ENCODE measurements at places on chromosomes 5 and 9.

- peak; percentile 4 for DNase-seq
Measured at GRCh38 chr9:22005702-22006606, 3.2 kb downstream of the CDKN2B start.

DNA sequence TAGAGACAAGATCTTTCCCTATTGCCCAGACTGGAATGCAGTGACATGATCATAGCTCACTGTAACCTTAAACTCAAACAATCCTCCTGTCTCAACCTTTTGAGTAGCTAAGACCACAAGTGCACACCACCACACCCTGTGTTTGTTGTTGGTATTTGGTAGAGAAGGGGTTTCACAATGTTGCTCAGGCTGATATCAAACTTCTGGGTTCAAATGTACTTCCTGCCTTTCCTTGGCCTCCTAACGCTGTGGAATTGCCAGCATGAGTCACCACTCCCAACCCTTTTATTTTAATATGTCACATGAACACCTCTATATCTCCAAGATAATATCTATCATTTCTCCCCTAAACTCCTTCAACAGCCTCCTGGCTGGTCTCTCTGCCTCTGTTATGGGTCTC is 719.0 kb downstream of the PTPRD start:
- DNase-seq: no peak

- DNase-seq: no peak
Measured at GRCh38 chr9:68653141-68653595, 51.9 kb upstream of the PIP5K1B start.

GRCh38 chr5:132557478-132558172 is 848 bp downstream of the RAD50 start:
- no peak for DNase-seq

GRCh38 chr5:149403923-149404745 is 25.0 kb upstream of the IL17B start:
- DNase-seq: no peak

GRCh38 chr9:4530375-4530774 is 40.1 kb downstream of the SLC1A1 start:
- no peak for DNase-seq

DNA sequence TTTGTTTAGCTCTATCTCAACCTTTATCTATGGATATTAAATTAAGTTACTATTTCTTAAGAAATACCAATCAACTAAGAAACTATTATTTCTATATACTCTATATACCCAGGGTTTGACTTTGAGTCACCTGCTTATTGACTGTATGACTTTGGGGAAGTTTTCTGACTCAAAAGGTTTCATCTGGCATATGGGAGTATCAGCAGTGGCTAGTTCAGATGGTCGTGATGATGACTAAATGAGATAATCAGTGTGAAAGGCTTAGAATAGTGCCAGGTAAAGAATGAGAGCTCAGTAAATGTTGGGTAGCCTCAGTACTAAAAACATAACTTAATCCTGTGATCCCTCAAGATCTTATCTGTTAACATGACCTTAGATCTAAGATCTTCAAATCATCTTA is 179.7 kb upstream of the ISL1 start:
- DNase-seq: no peak

DNA sequence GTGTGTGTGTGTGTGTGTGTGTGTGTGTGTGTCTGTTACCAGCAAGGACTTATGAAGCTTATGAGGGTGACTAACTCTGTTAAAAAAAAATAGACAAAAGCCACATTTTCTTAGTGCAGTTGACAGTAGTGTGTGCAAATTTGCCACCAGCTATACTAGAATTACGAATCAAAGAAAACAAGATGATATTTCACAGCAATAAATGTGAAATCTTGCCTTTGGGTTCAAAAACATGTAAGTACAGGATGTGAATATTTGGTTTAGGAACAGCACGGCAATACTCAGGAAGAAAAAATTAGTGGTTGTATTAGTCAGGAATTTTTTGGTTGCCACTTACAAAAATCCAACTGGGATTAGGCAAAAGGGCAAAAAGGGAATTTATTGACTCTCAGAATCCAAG is 117.4 kb downstream of the NPR3 start:
- no peak for DNase-seq

GRCh38 chr5:31496891-31497290 is 35.0 kb downstream of the DROSHA start:
- no peak for DNase-seq

DNA sequence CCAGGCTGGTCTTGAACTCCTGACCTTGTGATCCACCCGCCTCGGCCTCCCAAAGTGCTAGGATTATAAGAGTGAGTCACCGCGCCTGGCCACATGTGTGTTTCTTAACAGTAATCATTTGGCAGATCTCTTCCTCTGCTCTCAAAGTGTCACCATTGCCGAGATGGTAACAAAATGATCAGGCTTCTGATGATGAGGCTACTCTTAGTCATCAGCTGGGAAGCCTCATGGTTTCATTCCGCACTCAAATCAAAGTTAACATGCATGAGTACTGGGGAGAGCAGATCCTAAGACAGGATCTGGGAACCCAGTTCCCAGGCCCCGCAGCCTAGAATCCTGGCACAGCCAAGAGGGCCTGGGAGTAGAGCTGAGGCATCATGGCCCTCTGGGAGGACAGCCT is 27.4 kb downstream of the BARHL1 start:
- DNase-seq: no peak

DNA sequence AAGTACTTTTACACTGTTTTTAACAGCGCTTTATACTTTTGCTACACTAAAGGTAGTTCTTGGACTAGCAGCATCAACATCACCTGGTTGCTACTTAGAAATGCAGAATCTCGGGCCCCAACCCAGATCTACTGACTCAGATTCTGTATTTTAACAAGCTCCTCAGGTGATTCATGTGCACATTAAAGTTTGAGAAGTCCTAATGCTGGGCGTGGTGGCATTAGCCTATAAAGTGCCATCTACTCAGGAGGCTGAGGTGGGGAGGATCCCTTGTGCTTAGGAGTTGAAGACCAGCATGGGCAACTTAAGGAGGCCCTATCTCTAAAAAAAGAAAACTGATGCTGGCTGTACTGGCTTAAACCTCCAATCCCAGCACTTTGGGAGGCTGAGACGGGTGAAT is 26.7 kb downstream of the TMEM252 start:
- DNase-seq: no peak

DNA sequence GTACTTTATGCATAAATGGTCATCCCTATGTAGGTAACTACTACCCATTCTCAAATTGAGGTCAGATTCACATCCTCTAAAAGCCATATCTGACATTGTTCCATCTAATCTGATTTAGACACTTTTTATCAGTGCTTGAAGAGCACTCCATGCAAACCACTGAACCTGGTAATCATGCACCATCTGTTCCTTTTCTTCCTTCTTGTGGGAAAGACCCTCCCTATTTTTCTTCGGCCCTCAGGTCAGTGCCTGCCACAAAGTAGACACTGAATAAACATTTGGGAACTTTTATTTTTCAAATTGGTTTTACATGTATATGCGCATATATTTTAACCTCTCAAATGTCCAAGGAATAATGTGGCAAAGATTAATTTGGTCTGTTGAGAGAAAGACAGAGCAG is 26.0 kb upstream of the PDE4D start:
- DNase-seq: no peak

GRCh38 chr5:134609232-134609851 is 23.3 kb downstream of the SAR1B start:
- DNase-seq: no peak

GRCh38 chr9:101791938-101792337 is 53.5 kb upstream of the GRIN3A start:
- DNase-seq: no peak

GRCh38 chr5:136037001-136037705 is 8.4 kb downstream of the TGFBI start:
- no peak for DNase-seq

- DNase-seq: no peak
Measured at GRCh38 chr5:115456056-115456455, 88.5 kb downstream of the FEM1C start.

- DNase-seq: no peak
Measured at GRCh38 chr5:136819526-136820302, 454.4 kb upstream of the TRPC7 start.

- DNase-seq: no peak
Measured at GRCh38 chr5:25295067-25295466, 650.3 kb upstream of the CDH10 start.

DNA sequence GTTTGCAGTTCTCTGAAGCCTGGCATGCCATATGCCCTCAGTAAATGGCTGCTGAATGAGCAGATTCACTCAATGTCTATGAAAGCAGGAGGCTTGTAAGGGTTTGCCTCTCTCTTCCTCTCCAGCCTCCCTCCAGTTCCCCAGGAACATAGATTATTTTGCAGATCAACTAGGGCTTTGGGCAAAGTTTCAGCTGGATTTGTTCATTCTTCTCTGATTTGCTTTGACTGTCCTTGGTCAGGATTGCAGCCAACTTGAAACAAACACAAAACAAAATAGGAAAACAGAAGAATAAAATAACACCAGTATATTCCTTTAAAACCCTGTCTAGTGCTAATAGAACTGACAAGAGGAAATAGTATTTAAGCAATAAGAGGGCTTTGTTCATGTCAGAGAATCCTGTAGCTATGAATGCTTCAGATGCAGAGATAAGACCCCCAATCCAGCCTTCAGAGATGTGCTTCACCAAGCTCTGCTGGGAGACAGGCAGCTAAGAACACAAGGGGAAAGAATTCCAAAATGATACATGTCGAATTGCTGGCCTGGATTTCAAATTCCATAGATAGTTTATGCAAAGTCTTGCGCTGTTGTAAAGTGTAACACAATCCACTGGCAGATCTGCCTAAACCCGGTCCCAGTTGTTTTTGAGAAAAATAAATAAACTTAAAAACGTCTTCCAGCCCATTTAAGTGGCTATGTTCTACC is 174.3 kb downstream of the PAPPA start:
- no peak for DNase-seq

DNA sequence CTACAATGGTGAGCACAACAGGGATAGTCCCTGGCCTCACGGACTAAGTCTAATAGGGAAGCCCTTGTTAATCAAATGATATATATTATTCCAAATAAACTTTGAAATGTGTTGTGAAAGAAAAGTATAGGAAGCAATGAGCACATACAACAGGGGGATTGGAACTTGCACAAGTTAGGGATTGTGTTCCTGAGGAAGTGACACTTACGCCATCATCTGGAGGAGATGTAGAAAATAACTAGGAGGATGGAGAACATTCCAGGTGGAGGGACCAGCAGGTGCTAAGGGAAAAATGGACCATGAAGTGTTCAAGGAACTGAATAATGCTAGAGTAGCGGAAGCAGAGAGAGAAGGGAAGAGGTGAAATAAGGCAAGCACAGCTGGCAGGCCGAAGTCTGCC is 18.8 kb upstream of the RPS23 start:
- DNase-seq: no peak

- DNase-seq: peak; percentile 93
Measured at GRCh38 chr5:154189819-154190594, 526 bp upstream of the GALNT10 start.

GRCh38 chr9:105475302-105475701 is 27.5 kb downstream of the FSD1L start:
- DNase-seq: no peak

- no peak for DNase-seq
Measured at GRCh38 chr5:10724781-10725507, 36.1 kb downstream of the DAP start.

DNA sequence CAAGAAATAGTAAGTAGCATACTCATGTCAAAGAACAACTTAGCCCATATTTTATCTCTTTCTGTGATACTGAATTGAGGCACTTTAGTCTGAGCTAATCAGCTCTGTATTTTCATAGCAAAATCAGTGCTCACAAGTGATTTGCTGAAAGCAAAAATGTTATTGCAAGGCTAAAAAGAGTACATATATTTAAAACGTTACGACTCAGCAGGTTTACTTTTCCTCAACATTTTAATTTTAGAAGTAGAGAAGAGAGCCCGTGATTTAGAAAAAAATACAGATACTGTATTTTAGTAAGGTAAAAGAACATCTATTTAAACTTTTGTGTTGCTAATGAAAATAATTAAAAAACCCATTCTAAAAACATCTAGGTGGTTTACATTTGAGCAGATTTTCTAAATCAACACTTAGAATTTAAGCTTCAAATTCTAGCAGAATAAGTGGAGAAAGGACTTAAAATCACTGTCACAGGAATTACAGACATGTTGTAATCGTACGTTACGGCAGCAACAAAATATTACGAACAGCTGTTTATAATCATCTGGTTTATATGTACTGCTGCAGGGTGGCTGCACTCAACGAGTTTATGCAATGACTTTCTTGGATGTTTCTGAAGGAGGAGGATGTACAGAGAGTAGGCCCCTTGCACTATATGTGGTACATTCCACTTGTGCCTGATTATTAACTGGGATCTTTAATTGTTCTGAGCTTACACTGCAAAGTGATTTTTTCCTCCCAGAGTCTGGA is 20.1 kb downstream of the SREK1 start:
- DNase-seq: no peak

GRCh38 chr9:105541838-105542237 is 16.1 kb upstream of the FKTN start:
- DNase-seq: no peak

DNA sequence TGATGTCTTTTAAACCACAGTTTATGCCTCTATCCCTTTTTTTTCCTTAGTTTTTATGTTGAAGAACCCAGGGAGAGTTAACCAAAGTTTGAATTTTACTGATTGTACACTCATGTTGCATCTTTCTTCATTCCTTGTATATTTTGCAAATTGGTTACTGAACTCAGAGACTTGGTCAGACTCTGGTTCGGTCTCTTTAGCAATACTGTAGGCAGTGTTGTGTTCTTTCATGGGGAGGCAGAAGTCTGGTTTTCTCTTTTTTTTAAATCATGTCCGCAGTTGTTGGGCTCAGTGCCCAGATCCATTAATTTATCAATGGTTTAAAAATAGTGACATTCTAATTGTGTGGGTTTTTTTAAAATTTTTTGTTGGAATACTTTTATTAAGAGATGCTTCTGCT is 23.4 kb downstream of the UBE2R2 start:
- DNase-seq: no peak

- DNase-seq: no peak
Measured at GRCh38 chr5:138807182-138807581, 54.0 kb downstream of the CTNNA1 start.

GRCh38 chr9:79974806-79975422 is 403.1 kb downstream of the TLE4 start:
- no peak for DNase-seq

- DNase-seq: no peak
Measured at GRCh38 chr5:135375040-135375793, 23.8 kb downstream of the MACROH2A1 start.

- no peak for DNase-seq
Measured at GRCh38 chr5:16735101-16736060, 118.6 kb upstream of the RETREG1 start.

- no peak for DNase-seq
Measured at GRCh38 chr9:81906671-81907070, 21.6 kb upstream of the SPATA31D4 start.

DNA sequence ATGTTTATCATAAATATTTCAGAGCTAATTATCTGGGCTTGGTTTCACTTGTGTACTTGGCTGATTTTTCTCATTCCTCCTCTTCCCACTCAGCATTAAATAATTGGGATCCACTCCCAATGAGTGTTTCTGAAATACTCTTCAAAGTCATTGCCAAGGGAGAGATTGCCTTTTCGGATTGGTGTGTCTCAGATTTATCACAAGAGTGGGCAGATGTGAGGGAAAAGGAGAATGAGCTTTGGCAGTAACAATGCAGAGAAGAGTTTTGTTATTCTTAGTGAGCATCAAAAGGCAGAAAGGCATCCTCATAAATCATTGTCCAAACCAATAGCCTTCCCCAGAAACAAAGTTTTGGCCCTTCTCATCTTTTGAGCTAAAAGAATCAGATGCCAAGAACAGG is 79.2 kb downstream of the SEMA5A start:
- no peak for DNase-seq

- DNase-seq: no peak
Measured at GRCh38 chr9:126638571-126639132, 24.9 kb downstream of the LMX1B start.

All from CD8-positive, alpha-beta T cell (primary cell).